Panc1 (cell line): ENCODE measurements at places on chromosomes 16 and 17. TPM values are rescaled to one million over a fixed set of nuclear protein-coding genes. Genes with fewer than 3 reads are reported as not detected.

The SYNRG gene
- 30.8 TPM for total RNA-seq

The P2RX5 gene
- 14.9 TPM for total RNA-seq

The SAMD14 gene
- total RNA-seq, result 6.9 TPM

The TMEM114 gene
- total RNA-seq, result not detected

The PLXDC1 gene
- not detected for total RNA-seq

The CHP2 gene
- not detected for total RNA-seq

The C16orf95 gene
- 6.0 TPM for total RNA-seq

The TELO2 gene
- 65.4 TPM for total RNA-seq

The NHLRC4 gene
- total RNA-seq, result 4.0 TPM

- DNase-seq, result peak; percentile 86
Observed at GRCh38 chr16:54080524-54081008, 206.0 kb downstream of the IRX3 start.

DNA sequence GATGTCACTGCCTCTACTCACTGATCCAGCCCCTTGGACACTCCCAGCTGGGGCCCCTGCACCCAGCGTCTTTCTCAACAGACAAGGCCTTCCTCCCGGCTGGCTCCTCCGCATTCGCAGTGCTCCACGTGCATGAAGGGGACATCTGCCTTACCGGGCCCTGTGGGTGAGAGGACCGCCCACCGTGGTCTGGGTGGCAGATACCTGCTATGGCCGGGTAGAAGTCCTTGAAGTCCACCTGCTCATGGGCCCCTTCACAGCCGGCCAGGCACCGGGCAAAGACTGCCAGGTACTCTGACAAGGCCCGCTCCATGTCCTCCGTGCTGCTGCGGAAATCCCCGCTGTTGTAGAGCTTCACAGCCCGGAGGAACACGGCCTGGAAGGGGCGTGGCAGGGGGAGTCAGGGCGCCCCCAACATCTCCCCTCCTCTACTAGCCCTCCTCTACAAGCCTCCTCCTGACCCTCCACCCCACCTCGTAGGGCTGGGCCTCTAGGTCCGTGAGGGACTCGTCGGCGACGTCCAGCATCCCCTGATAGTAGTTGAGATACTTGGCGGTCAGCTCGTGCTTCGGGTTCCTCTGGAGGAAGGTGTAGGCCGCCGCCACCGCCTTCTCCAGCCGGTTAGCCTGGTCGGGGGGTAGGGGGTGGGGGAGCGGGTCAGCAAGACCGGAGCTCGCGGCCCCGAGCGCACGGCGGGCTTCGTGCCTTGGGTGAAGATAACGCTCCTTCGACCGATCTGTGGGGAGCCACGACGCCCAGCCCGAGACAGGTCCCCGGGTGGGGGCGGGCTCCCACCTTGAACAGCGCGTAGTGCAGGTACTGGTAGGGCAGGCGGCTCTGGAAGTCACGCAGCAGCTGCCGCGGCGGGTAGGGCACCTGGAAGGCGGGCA, 845 bp downstream of the P3H4 start:
- DNase-seq, result no peak

GRCh38 chr16:5932906-5933305, 835.3 kb upstream of the EEF2KMT start:
- no peak for DNase-seq

DNA sequence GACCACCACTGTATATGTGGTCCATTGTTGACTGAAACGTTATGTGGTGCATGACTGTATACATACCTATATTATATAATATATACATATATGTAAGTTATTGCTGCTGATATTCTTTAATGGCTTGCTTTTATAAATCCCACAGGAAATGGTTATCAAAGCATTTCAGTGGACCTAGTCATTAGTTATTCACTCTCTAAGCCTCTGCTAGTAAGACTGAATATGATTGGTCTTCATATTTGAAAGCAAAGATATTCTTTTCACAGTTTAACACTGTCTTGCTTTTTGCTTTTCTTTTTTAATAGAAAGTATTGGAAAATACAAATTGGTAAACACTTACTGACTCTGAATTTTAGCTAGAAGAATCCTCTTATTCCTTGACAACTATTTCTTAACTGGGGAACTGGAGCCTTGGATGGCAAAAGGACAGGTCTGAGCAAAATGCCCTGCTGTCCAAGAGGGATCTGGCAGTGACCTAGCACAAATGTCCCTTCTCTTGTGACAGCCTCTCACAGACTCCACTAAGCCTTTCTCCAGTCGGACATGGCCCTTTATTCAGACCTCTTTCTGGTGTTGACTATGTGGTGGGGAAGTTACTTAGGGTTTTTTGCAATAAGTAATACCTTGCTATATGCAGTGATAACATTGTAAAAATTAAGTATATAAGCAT, 14.7 kb upstream of the MYH2 start:
- no peak for DNase-seq

DNA sequence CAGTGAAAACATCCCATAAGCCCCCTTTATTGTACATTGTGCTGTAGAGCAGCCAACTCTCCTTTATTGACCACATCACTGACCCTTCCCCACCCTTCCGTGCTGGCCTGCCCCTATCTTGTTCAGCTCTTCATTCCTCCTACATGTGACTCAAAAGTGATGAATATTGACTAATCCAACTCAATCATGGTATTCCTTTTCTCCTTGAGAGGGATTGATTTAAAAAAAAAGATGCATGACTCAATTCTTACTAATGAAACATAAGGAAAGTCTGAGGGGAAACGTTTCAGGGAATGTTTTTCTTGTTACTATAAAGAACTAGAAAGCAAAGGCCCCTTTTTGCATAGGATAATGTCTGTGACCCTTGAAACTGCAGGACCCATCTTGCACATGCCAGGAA, 125.2 kb upstream of the SOX9 start:
- DNase-seq, result no peak

DNA sequence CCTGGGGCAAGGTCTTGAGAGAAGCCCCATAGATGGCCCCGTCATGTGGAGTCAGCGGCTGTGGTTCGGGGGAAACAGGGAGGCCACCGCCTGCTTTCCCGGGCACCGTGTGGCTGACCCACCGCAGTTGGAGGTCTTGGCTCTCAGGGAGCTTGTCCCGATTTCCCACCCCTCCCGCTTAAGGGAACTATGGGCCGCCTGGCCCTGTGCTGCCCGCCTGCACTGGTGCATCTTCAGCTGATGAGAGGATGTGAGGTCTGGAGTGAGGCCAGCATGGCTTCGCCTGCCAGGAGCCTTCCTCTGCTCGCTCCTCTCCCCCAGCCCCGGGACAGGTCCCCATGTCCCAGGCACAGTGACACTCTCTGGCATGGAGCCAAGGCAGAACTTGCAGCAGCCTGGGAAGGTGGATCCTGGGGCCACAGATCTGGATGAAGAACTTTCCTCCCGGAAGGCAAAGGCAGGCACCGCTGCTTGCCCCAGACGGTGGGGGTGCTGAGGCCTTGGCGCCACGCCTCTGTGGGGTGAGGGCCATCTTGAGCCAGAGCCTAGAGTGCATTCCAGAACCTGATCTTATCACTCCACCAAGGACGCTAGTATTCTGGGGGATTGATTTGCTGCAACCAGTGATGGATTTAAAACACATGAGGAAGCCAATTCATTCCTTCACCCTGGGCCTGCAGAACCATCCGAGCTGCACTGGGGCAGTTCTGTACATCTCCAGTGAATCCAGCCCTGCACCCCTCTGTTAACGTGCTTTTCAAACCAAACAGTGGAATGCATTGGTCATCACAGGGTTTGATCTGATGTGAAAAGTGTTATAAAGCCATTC, 178.6 kb upstream of the TNRC6C start:
- DNase-seq, result no peak

- no peak for DNase-seq
Observed at GRCh38 chr16:7289299-7289698, 43.3 kb upstream of the RBFOX1 start.

GRCh38 chr16:79972053-79972704, 371.6 kb upstream of the MAF start:
- no peak for DNase-seq

DNA sequence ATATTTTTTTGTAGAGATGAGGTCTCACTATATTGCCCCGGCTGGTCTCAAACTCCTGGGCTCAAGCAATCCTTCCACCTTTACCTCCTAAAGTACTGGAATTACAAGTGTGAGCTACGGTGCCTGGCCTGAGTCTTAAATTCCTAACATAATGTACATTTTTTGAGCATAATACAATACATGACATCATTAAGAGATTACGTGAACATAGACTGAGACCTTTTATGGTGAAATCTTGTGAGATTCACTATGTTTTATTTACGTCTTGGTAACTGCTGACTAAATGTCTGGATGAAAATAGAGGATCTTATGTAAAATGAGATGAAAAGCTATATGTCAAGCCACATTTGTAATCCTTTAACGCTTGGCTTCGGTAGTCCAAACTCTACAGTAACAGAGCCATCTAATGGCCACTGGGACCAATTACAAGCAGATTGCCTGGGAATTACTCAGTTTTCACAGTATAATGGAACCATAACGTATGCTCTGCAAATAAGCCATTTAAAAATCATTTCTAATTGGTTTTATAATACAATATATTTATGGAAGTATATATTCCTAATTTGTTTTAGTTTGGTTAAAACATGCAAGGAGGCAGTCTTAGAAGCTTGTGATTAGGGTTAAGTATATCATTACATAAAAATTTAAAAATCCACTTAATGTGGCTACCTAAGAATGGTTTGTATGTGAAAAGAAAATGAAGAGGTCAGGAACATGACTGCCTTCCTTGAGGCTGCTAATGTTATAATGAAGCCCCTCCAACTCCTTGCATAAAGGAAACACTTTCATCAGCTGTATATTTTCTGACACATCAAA, 8.1 kb upstream of the EFCAB13 start:
- peak; percentile 56 for DNase-seq

DNA sequence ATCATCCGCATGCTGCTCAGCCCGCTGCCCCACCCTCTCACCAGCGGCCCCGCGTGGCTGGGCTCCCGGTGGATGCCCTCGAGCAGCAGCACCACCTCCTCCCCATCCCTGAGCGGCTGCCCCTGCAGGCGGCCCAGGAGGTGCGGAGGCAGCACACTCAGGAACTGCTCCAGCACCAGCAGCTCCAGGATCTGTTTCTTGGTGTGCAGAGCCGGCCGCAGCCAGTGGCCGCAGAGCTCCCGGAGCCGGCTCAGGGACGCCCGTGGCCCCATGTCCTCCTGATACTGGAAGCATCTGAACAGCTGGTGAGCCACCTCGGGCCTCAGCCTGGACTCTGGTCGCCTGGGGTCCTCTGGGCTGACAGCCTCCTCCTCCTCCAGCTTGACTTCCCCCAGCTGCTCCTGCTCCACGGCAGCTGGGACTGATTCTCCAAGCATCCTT, 6.6 kb downstream of the ZSCAN10 start:
- no peak for DNase-seq

DNA sequence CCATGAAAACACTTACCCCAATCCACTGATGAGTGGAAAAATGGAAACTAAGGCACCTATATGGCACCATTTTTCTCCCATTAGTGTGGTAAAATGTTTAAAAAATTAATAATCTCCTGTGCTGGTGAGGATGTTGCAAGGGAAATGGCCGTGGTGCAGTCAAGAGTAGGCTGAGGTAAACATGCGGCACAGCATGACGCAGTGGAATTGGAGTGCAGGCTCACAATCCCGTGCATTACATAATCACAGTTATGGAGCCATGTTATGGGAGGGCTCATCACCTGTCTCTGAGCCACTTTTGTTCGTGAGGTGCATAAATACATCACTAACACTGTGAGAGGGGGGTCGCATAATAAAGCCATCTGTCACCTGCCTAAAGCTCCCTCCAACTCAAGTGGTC, 164.4 kb upstream of the XYLT1 start:
- DNase-seq, result no peak

GRCh38 chr16:68826652-68827051, 16.7 kb upstream of the TANGO6 start:
- DNase-seq, result no peak

DNA sequence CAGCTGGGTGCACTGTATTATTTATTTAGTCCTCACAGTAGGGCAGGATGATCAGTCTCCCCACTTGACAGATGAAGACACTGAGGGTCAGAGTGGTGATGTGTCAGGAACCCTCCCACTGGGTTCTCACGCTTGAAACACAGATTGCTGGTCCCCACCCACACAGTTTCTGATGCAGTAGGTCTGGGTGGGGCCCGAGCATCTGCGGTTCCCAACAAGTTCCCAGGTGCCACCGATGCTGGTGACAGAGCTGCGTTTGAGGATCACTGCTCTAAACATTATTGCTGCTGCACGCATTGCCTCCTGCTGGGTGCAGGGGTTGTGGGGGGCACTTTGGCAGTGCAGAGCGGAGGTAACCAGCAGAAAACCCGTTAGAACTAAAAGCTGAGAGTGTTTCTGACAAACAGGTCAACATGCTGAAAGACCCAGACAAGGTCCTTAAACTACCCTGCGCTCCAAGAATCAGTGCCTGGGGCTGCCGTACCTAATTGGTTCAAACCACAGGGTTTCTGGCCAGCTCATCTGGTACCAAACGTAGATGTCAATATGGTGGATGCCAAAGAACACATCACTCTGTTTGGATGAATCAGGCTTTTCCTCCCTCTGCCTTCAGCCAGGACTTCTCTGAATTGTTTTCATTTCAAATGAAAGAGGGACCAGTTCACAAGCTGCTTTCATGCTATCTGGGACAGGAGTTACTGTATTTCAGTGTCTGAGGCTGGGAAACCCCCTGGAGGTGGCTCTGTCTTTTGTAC, 76.0 kb downstream of the ABCC1 start:
- no peak for DNase-seq

- DNase-seq, result no peak
Observed at GRCh38 chr17:6323626-6324356, 111.1 kb downstream of the AIPL1 start.

DNA sequence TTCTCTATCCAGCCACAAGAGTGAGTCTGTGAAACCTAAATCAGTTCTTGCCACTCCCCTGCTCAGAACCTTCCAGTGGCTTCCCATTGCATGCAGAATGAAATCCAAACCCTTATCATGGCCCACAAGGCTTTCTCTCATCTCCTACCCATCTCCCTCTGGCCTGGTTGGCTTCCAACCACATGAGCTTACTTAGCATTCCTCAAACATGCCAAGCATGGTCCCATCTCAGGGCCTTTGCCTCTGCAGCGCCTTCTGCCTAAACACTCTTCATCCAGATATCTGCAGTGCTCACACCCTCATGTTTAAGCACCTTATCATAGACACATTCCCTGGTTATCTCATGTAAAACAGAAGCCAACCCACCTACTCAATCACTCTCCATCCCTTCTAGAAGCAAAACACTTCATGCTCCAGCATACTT, 15.5 kb downstream of the TK2 start:
- DNase-seq, result no peak

- no peak for DNase-seq
Observed at GRCh38 chr17:12683299-12683698, 17.6 kb downstream of the MYOCD start.

DNA sequence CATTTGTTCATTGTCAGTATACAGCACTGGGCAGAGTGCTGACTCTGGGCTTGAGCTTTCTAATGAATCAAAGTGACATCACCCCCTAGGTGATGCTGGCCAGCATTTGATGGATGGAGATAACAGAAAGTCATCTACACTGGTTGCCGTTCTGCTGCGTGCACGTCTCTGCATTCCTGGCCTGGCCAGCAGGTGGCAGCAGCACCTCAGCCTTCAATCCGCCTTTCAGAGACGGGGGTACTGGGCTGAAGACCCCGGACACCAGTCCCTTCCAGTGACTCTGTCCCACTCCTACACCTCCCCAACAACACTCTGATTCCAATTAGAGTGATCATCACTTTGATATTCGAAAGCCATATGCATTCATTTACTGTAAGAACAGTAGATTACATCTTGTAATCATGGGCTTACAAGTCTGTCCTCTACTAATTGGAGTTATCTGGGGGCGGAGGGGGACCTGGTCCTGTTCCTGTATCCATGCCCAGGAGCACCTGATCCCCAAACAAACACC, 6.0 kb downstream of the CPSF4L start:
- DNase-seq, result peak; percentile 56
